Stimulated activated CD8-positive, alpha-beta memory T cell treated with anti-CD3 and anti-CD28 coated beads, Interleukin-7, amount 100 ng/mL, for 1 hour (primary cell): ENCODE measurements at places on chromosomes 1 and 21.

DNA sequence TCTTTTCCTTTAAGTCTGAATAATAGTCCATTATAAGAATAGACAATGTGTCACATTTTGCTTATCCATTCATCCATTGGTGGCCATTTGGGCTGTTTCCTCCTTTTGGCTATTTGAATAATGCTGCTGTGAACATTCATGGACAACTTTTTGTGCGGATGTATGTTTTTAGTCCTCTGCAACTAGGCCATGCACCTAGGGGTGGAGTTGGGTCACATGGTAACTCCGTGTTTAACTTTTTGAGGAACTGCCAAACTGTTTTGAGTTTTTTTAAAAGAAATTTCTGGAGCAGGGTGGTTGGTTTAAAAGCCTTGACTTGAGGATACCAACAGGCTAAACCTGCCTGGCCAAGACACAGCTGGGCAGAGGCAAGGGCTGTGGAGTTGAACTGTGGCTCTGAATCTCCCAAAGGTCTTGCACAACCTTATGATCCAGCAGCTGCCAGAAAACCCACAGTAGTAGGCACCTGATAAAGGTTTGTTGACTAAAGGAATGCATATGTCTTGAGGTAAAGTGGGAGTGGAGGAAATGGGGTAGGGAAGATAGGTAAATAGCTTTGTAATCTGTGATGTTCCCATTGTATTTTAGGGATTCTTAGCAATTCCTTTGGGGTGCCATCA, 5.6 kb upstream of the RPTN start:
- DNase-seq: no peak

DNA sequence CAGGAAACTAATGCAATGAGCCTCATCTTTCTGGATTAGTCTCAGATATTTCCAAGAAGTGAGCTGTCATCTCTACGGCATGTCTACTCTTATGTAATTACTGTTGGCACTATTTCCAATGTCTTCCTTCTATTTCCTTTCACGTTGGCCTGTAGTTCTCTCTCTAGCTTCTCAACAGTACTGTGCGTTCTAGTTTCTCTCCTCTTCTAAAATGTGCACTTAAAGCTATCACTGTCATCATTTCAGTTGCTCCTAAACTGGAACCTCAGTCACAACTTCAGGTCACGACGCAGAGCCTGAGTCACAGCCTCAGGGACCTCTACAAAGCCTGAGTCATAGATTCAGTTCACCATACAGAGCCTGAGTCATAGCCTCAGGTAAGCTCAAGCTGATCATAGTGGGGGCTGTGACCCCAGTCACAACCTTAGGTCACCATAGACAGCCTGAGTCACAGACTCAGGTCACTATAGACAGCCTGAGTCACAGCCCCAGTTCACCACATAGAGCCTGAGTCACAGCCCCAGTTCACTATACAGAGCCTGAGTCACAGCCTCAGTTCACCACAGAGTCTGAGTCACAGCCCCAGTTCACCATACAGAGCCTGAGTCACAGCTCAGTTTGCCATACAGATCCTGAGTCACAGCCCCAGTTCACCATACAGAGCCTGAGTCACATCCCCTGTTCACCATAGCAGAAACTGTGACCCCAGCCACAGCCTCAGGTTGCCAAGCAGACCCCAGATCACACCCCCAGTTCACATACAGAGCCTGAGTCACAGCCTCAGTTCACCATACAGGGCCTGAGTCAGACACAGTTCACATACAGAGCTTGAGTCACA, 13.0 kb downstream of the WNT9A start:
- DNase-seq: no peak

GRCh38 chr1:185733818-185734735, at the start of gene HMCN1:
TSS of gene HMCN1 (plus strand) at chr1:185734391. CDS start at chr1:185734780, 389 bp downstream.
- DNase-seq: no peak

DNA sequence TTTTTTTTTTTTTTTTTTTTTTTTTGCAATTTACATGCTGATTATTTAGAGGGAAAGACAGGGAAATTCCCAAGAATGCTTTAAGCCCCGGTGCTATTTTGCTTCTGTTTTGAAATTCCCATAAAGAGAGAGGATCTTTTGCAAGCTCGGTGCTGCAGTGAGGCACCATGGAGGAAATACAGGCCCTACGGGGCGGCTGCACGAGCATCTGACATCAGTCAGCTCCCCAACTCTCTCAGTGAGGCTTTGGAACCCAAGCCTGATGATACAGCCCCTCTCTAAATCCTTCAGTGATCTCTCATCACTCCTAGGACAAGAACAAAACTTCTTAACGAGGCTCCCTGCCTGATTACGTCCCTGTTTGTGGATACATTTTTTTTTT, 791 bp upstream of the CHI3L1 start:
- DNase-seq: no peak

DNA sequence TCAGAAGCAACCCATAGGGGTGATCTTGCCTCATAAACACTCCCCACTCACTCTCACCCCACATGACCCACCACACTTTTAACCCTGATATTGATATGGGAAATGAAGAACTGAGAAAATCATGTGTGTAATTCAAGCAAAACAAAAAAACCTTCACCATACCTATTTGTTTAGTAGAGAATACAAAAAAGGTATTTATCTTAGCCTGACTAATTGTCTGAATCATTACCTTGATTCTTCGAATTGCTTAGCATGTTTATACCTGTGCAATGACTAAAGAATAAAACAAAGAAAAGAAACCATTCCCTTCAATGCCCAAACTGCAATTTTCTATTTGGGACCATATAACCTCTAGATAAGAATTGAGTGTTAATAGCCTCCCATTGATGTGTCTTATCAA, 1.8 kb downstream of the CLDN17 start:
- no peak for DNase-seq

- no peak for DNase-seq
Observed at GRCh38 chr1:56453016-56453415, 126.3 kb downstream of the PLPP3 start.

- no peak for DNase-seq
Observed at GRCh38 chr1:12453400-12454343, 164.3 kb downstream of the DHRS3 start.

GRCh38 chr1:109250454-109251276, 1.3 kb downstream of the CELSR2 start:
- no peak for DNase-seq

GRCh38 chr21:34362670-34363069, 1.1 kb upstream of the KCNE2 start:
- DNase-seq: no peak

GRCh38 chr1:226708967-226709396, 30.1 kb downstream of the ITPKB start:
- DNase-seq: no peak
